Stimulated activated CD4-positive, alpha-beta T cell treated with anti-CD3 and anti-CD28 coated beads, Interleukin-15, amount 100 ng/mL, for 1 hour (primary cell): ENCODE measurements at places on chromosomes 6 and 20.

- DNase-seq: no peak
Measured at GRCh38 chr6:18506382-18507017, 119.3 kb downstream of the RNF144B start.

GRCh38 chr6:16731478-16732051 is 29.7 kb downstream of the ATXN1 start:
- no peak for DNase-seq

DNA sequence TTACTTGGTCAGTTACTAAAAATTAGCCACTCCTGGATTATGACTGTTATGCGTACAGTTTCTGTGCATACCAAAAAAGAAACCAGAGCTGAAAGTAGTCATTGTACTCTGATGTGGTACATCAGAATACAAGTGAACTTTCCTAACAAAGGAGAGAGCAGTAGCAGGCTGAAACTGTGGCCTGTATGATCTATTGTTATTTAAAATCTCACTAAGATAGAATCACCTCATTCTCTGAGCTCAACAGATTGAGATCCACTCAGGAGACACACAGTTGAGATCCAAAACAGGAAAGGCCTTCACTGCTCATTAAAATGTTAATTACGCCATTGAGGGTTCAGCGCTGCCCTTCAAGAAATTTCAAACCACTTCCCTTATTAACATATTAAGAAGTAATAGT is 576.4 kb downstream of the LMBRD1 start:
- no peak for DNase-seq

GRCh38 chr6:169286961-169287360 is 33.3 kb upstream of the THBS2 start:
- DNase-seq: no peak

- no peak for DNase-seq
Measured at GRCh38 chr6:154683756-154684523, 49.3 kb upstream of the SCAF8 start.

DNA sequence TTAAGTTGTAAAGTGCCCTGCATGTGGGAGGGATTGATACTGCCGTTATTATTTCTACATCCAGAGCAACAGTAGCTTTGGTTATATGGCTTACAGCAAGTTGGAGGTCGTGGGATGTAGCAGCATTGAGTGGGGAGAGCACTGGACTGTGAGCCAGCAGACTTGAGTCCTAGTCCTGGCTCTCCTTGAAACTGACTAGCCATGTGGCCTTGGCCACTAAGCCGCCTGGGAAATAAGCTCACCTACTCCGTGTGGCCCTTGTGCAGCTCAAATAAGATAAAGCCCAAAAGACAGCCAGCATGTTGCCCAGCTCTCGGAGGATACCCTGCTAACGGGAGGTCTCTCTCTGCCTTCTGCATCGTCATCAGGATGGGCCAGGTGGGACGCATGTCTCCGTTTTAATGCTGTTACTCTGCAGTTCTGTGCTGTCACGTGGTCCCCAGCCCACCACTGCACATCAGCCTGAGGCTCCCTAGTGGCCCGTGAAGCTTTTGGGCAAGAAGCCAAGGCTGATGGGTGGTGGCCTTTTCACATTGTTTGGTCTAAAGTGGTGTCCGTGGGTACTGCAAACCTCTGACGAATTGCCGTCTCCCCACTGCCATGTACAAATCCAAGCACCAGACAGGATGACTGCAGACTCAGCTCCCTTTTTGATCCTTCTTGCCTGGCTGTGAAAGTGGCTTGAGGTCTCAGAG is 7.9 kb downstream of the EPB41L1 start:
- no peak for DNase-seq

- DNase-seq: no peak
Measured at GRCh38 chr6:14763139-14763538, 482.7 kb upstream of the JARID2 start.

DNA sequence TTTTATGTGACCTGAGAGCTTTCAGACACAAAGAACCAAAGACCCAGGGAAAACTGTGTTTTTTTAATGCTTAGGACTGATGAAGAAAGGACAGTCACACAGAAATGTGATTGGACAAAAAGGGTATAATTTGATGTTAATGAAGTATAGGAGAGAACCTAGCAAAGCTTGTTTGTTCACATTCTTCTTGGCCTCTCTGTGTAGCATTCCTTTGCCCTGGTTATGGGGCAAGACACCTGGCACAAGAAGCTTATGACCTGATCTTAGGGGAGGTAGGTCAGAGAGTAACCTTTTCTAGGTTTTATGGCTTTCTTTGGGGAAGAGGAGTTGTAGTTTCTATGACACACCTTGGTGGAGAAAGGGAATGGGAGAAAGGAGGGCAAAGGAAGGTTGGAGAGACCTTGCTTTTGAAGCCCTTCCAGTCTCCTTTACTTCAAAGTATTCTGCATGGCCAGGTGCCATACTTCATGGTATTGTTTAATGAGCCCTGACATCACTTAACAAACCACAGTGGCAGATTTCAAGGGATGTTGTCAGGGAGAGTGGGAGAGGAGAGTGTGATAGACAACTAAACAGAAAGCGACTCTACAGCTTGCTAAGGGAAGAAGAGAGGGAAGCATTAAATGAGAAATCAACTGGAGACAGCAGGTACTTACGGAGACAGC is 701.8 kb upstream of the FLRT3 start:
- DNase-seq: no peak

GRCh38 chr6:26366504-26366903 is 1.5 kb downstream of the BTN3A2 start:
- DNase-seq: no peak

- DNase-seq: no peak
Measured at GRCh38 chr20:46285072-46285471, 23.2 kb downstream of the CDH22 start.

GRCh38 chr6:12845224-12846004 is 128.8 kb downstream of the PHACTR1 start:
- DNase-seq: no peak

DNA sequence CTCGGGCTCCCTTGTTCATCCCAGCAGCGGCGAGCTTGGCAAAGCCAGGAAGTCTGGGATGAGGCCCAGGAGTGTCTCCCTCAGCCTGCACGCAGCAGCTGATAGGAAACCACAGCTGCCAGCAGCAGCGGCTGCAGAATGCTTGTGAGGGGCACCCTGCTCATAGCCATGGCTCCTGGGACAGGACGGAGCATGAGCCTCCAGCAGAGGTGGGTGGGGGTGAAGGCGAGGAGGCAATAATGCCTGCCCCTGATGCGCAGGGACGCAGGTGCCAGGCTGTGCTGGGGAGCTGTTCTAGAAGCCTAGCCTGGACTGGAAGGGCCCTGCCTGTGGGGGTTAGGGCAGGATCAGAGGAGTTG is 157.9 kb downstream of the CD83 start:
- DNase-seq: no peak

DNA sequence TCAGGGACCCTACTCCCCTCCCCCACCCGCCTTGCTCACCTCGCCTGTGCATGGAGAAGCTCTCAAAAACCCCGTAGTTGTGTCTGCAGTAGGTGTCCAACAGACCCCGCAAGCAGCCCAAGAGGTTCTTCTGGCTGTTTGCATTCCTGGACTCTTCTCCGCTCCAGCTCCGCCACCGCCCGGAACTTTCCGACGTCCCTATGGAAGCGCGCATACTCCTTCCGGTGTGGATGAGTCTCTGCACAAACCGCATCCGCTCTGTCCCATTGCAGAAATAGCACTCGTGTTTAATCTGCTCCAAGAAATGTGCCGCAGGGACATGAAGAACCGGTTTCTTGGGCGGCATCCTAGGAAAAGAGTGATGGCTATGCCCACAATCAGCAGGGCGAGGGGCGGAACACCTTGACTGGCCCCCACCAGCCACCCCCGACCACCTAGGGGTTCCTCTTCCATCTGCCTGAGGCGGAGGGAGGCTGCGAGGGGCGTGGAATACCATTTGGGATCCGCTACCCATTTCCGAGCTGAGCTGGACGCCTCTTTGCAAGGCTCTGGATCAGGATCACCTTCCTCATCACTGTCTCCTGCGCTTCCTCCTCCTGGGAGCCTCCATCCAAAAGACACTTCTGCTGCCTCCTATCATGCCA is 20.2 kb downstream of the HLA-DRA start:
- no peak for DNase-seq

- no peak for DNase-seq
Measured at GRCh38 chr6:135162678-135163439, 18.2 kb upstream of the MYB start.

DNA sequence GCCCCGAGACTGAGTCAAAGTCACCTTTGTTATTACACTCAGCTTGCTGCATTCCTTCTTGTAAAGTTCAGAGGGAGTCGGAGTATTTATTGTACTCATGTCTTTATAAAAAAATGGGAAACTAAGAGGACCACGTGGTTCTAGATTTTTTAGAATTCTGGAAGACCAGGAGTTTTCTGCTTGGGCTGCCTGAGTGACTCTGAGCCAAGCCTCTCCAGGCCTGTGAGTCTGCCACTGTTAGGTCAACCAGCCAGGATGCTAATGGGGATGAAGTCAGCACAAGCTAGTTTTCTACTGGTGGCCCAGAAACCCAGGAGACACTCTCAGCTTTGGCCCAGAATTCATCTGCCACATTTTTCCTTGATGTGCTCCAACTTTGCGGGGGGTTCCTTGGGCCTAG is 453.5 kb upstream of the SULF2 start:
- DNase-seq: no peak

GRCh38 chr6:37807656-37808055 is 11.9 kb upstream of the ZFAND3 start:
- DNase-seq: no peak

DNA sequence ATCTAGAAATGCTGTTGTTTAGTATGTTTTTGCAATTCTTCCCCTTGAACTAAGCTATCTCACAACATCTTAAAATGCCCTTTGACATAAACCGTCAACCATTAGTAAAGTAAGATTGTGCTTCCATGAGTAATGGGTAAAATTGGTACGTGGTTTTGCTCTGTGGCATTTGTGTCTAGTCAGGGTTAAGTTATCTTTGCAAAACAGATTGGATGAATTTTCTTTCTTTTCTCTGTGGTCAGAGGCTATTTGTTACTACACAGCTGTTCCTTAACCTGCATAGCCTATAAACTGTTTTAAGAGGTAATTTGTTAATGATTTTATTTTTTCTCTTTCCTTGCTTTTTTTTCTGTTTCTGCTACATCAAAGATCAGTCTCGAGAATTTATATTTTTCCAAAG is 75.4 kb downstream of the RPP40 start:
- no peak for DNase-seq

DNA sequence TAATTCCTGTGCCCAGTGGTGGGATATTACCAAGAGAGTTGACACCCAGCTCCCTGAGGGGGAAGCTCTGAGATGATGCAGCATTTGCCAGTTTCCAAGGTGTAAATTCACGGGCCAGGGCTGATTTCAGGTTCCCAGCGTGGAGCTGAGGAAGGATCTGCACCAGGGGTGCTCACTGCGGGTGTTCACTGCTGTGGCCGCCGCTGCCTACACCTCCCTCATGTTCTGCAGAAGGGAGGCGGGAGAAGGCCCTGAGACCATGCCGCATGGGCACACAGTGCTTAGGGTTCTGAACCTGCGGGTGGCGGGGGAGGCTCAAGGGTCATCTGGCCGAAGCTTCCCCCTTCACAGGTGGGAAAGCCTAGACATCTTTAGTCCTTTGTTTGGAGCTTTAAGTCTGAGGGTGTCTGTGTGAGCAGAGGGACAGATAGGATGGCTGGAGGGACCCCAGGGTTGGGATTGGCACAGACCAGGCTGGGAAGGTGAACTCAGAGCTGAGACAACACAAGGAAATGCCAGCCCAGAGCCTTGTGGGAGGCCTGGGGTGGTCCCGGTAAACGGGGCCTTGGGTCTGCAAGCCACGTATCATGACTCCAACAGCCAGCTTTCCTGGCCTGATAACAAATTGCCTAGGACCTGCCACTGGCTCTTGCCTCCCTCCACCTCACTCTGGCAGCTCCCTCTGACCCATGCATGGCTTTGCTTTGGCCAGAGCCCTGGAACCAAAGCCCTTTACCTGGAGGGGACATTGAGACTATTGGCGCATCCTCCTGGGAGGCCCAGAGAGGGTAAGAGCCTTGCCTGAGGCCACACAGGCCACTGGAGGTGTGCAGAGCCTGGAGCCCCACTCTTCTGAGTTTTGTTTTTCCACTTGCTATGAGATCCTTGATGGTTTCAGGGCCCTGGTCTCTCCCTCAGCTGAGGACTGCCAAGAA is 40.4 kb downstream of the SYNJ2 start:
- DNase-seq: no peak

- DNase-seq: no peak
Measured at GRCh38 chr6:65787787-65788186, 80.8 kb upstream of the EYS start.

DNA sequence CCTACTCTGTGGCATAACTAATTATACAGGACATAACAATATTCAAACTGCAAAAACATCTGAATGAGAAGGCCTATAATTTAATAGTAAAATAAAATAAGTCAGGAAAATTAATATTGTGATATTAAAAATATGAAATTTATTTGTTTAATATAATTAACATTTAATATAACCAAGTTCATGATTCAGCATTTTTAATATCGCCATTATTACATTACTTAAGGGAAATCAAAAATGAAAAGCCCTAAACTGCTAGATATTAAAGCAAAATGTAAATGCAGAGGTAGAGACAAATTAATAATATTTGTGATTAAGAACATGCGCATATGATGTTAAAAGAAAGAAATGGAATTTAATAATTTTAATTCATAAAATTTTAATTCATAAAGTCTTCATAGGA is 683.4 kb upstream of the EYS start:
- no peak for DNase-seq

DNA sequence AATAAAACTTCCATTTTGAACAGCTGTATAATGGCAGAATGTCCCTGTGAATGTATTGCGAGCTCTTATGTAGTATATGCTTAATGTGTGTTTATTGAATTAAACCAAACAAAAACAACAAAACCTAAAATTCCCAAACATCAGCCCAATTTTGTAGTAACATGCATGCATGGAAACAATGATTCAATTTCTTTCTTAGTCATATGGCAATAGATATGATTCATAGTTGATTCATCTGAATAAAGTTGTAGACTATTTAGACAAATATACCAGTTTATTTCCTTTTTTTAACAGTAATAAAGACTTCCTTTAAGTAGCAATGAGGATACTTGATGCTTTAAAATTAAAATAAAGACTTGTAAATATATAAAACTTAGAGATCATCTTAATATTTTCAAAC is 670.6 kb downstream of the CD109 start:
- DNase-seq: no peak

- DNase-seq: no peak
Measured at GRCh38 chr6:63795006-63795405, 159.4 kb downstream of the PHF3 start.

- DNase-seq: no peak
Measured at GRCh38 chr6:153673225-153673624, 365.8 kb upstream of the OPRM1 start.
